Activated naive CD4-positive, alpha-beta T cell treated with anti-CD3 and anti-CD28 coated beads, Interleukin-2, amount 50 U/mL, for 72 hours (primary cell): ENCODE measurements at places on chromosomes 3 and 15.

GRCh38 chr3:39141171-39141995 lies 12.0 kb downstream of the CSRNP1 start:
- DNase-seq: no peak

DNA sequence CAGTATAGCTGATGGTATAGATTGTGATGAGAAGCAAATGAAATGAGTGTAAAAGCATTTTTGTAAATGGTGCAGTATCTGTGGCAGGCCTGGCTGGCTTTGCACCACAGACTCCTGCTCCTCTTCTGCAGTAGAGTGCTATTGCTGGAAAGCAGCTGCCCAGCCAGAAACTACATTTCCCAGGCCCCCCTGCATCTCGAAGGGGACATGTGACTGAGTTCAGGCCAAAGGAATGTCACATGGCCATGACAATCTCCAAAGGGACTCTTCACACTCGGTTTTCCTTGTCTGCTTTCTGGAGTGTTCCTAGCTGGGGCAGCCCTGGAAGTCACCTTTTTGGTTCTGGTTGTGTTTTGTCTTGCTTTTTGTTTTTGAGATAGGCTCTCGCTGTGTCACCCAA lies 277.1 kb downstream of the SUCLG2 start:
- no peak for DNase-seq

- no peak for DNase-seq
These were observed 111.4 kb downstream of the MEIS2 start for GRCh38 chr15:36988947-36989346.

DNA sequence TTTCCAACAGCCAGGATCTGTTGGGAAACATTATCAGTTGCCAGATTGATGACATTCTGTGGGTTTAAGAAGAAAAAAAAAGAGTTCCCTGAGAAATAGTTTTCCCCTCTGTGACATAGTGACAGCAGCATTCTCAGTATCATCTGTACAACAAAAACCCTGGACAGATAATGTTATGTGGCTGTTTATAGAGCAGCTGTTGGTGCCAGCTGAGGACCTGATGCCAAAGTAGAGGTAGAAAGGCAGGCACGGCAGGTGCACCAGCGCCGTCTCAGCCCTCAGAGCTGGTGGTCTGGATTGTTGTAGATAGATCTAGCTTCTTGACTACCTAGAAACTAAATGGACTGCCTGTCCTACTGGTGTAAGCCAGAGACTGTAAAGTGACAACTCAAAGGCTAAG lies 56.2 kb upstream of the FILIP1L start:
- DNase-seq: no peak

- DNase-seq: no peak
These were observed 16.8 kb upstream of the ATP1B3 start for GRCh38 chr3:141859651-141860050.

- no peak for DNase-seq
These were observed 268.1 kb upstream of the UBE2E2 start for GRCh38 chr3:22935040-22935439.
